NCI-H146 (cell line): ENCODE measurements at places on chromosomes 2 and 18.
A peak's percentile ranks its signal among the peaks of the same experiment; 100 is the strongest.

DNA sequence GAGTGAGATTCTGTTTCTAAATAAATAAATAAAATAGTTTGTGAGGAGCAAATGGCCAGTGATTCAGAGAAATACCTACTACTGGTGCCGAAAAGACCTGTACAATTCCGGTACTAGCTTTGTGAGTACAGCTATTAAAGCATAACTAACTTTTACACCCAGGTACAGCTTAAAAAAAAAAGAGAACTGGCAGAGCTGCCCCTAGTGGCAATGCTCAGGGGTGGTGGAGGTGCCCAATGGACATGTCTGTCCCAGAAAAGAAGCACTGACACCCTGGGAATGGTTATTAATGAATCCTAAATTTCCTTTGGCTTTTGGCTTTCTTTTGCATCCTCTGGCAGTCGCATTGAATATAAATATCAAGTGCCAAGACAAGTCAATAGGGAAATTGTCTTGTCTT lies 87.0 kb downstream of the LIPG start:
- DNase-seq: peak; percentile 10

DNA sequence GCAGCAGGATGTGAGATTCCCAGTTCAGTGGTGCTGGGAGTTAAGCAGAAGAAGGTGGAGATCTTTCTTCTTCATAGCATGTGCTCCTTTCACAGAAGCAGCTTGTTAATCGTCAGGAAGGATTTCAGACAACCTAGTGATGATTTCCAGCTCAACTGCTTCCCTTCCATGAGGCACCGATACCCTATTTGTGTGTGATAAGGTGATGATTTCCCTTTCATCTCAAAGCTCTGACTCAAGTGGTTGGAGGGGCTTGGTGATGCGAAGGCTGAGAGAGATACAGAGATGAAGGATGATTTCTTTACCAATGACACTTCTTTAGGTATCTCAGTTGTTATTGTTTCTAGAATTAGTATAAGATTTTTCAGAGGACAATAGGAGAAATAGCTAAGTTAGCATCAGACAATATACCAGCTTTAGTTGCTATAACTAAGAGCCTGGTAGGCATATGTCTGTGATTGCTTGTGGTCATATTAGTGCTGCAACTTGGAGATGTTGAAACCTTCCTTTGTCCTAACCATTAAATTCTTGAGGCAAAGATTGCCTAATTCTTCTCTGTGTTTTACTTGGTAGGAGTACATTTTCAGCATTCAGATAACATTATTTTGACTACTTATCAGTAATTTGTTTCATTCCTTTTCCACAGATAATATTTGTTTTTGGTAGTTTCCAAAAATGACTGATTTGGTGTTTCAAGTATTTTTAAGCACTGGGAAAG lies 111.3 kb downstream of the PLCL1 start:
- DNase-seq: no peak

DNA sequence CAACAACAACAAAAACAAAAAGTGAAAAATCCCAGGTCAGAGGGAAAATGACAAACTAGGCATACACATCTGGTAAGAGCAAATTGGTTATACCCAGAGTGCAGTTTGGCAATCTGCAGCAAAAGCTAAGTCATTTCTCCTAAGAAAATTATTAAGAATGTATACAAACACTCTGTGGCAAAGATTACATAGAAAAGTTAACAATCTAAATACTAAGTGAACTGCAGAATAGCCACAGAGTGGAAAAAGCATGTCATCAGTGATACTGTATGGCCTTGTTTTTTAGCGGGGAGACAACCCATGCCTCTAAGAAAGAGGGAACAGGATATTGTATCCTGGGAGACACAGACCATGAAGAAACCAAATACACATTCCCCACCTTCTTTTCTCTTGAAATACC lies 136.0 kb upstream of the ITGB6 start:
- DNase-seq: no peak

GRCh38 chr2:66840321-66841002 lies 405.5 kb downstream of the MEIS1 start:
- no peak for DNase-seq

DNA sequence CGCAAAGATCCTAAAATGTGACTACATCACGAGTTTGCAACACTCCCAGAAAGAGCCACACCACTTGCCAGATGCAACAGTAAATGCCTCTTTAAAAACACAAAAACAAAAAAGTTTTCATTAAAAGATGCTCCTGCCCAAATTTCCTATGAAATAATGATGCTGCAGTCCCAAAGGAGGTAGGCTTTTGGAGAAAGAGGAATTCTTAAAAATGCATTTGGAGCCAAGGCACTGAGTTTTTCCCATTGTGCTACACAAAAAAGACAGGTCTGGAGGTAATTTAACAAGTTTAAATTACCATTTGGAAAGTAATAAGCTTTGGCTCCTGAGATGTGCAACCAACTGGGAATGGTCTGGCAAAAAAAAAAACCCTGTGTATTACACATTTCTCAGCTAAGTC lies 145.0 kb downstream of the PID1 start:
- no peak for DNase-seq

DNA sequence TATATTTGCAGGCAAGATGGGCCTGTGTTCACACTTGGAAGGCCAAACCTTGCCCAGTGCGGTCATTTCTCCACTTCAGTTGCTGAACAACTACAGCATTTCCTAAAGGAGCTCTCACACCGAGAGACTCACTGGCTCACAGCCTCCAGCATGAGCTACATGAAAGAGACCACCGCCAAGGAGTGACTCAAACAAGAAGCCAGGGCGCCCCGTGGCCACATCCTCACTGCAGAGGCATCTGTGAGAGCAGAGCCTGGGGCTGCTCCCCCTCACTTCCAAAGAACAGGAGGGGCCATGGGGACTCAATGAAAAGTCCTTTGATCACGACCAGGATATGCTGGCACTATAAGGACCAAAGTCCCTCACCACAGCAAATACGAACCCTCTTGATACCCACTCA lies 50.0 kb downstream of the TMEM163 start:
- DNase-seq: no peak

GRCh38 chr2:100021791-100022340 lies 120.5 kb downstream of the AFF3 start:
- DNase-seq: no peak

- DNase-seq: no peak
Observed at GRCh38 chr18:79698668-79699335, 19.2 kb downstream of the CTDP1 start.

GRCh38 chr2:157470321-157470720 lies 26.4 kb upstream of the CYTIP start:
- no peak for DNase-seq

- DNase-seq: no peak
Observed at GRCh38 chr2:8534729-8535468, 147.0 kb upstream of the ID2 start.

DNA sequence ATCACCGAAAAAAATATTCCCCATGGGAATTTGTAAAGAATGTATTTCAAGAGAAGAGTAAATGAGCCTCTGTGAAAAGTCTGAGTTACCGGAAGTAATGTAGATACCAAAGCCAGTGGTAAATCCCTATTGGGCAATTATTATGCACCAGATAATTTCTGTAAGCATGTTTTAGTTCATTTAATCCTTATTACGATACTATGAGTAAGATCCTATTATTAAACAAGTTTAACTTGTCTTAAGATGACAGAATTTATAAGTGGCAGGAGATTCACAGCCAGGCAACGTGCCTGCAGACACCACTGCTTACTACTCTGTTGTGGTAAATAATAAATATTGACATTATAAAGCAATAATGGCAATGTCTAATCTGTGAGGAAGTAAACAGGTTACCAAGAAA lies 280.8 kb upstream of the RGPD4 start:
- no peak for DNase-seq

DNA sequence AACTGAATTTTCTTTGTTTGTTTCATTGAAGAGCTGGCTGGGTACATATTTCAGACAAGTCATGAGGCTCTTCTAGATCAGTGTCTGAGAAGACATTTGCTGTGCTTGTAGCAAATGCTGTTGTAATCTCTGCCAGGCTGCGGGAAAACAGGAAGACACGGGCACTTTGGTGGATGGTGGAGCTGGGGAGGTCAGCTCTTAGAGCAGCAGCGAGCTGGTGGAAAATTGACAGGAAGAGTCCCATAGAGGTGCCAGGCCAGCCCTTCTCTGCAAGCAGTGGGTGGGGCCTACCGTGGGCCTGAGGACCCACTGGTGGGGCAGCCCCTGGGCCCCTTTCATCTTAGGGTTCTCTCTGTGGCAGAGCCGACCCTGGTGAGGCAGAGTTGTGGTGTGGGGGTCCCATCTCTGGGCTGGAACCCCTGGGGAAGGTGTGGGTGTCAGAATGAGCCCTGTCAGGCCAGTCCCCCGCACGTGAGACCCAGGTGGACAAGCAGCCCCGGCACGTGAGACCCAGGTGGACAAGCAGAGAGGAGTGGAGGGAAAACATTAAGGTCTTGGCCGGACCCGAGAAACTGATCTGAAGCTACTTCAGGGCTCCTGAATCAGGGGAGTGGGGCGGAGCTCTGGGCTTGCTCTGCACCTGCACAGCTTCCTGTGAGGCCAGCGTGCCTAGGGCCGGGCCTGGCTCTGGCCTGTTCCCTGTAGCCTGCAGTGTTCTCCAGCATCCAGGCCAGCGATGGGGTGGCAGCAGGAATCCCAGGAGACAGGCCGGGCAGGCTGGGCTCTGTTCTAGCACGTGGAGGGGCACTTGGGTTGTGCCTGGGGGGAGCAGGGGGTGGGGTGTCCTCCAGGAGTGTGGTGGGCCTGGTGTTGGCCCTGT lies 273.5 kb upstream of the HDAC4 start:
- DNase-seq: no peak

- no peak for DNase-seq
Observed at GRCh38 chr2:98734823-98735260, 3.9 kb upstream of the MGAT4A start.

- no peak for DNase-seq
Observed at GRCh38 chr2:63814114-63814513, 27.6 kb upstream of the UGP2 start.

DNA sequence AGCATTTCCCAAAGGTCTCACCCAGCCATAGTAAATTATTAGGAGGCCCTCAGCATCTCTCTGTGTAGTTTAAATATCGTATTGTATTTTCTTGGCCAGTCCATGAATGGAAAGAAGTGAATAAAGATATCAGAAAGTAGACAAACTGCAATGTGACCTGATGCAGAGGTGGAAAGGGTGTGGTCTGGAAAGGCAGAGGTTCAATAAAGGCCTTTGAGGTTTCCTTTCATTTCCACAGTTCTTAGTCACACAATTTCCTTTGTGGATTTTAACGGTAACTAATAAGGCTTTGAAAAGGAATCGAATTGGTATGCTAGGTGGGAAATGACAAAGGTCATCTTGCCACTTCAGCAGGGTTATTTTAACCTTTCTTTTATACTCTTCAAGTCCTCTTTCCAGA lies 20.1 kb upstream of the WIPF1 start:
- DNase-seq: no peak

DNA sequence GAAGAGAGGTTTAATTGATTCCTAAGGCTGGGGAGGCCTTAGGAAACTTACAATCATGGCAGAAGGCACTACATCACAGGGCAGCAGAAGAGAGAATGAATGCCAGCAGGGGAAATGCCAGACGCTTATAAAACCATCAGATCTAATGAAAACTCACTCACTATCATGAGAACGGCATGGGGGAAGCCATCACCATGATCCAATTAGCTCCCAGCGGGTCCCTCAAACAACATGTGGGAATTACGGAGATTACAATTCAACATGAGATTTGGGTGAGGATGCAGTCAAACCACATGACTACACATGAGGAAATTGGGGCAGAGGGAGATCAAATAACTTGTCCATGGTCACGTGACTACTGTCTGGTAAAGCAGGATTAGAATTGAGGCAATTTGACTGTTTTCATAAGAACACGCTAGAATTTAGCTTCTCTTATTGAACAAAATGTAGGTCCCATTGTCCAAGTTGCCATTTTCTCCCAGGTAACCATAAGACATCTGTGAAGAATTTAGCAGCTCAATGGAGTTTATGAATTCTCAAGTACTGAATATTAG lies 445.1 kb upstream of the CDH20 start:
- DNase-seq: no peak

GRCh38 chr2:203498161-203498560 lies 36.9 kb downstream of the RAPH1 start:
- DNase-seq: no peak

DNA sequence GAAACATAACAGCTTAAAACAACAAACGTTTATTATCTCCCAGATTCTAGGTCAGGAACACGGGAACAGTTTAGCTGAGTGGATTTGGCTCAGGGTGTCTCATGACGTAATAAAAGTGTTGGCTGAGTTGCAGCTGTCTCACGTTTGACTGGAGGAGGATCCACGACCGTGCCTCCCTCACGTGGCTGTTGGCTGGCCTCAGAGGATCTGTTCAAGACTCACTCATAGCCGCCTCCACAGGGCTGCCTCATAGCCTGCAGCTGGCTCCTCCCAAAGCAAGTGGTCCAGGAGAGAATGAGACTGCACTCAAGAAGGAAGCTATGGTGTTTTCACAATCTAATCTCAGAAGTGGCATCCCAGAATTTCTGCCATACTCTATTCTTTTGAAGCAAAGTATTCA lies 167.1 kb downstream of the RPRM start:
- no peak for DNase-seq

GRCh38 chr18:4842751-4843150 lies 354.3 kb downstream of the AKAIN1 start:
- DNase-seq: no peak

DNA sequence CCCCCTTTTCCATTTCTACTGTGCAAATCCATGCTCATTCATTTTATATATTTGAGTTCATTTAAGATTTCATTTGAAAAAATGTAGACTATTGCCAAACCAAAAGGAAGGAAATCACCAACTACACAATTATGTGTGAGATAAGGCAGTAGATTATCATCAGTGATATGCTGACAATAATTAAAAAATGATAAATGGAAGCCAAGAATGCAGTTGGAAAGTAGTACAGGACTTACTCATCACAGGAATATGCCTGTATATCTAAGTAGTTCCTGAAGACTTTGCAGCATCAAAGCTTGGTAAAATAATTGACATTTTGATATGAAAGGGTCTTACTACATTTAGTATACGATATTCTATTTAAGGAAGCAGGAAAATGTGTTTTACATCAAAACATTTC lies 166.1 kb upstream of the OTX1 start:
- DNase-seq: no peak

DNA sequence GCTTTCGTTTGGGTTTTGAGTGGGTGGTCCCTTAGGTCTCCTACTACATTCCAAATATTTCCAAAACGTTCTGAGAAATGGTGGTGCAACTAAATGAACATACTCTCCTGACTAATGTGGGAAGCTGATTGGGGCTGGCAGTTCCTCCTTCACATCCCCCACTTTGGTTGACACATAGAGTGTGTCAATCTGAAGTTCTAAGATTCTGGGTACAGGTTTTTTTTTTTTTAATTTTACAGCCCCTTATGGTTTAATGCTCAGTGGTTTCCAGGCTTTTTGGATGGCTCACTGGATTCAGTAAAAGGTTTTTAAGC lies 58.4 kb upstream of the ITGB6 start:
- no peak for DNase-seq
